Endothelial cell of umbilical vein (primary cell): ENCODE measurements at places on chromosomes 11 and 22.

- no peaks in the 10 kb centered on the region for H3K4me1 ChIP-seq
- H3K36me3 ChIP-seq, result no peaks in the 10 kb centered on the region
- H3K4me3 ChIP-seq, result no peak overlapping the region
Measured at GRCh38 chr22:49514211-49514610, 313.5 kb downstream of the BRD1 start.

- H3K27ac ChIP-seq, result no peak overlapping the region
- DNase-seq, result no peak
- H3K36me3 ChIP-seq, result no peaks in the 10 kb centered on the region
- no peak overlapping the region for H3K4me3 ChIP-seq
- no peaks in the 10 kb centered on the region for H3K27me3 ChIP-seq
Measured at GRCh38 chr22:45911601-45912271, 65.2 kb downstream of the WNT7B start.

- DNase-seq, result no peak
- H3K27me3 ChIP-seq, result no peaks in the 10 kb centered on the region
- H3K4me1 ChIP-seq, result peaks cover 21% of the 10 kb centered on the region
Measured at GRCh38 chr11:71454470-71455113, 1.6 kb downstream of the NADSYN1 start.

DNA sequence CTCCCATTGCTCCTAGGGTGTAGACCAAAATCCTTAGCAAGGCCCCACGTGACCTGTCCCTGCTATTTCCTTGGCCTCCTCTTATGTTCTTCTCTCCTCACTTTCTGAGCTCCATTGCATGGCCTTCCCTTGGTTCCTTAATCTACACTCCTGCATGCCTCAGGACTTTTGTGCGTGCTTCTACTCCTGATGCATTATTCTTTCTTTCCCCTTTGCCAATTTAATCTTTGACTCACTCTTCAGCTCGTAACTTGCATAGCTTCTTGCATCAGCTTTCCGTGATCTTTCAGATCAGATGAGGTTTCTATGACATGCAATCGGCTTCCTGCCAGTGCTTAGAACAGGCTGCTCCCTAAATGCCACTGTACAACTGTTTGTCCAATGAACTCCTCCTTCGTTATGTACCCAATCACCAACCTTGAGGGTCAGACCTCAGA is 261.6 kb upstream of the CADM1 start:
- no peak for DNase-seq
- no peak overlapping the region for H3K4me3 ChIP-seq
- no peaks in the 10 kb centered on the region for H3K27me3 ChIP-seq

GRCh38 chr11:122556605-122557004 is 98.9 kb upstream of the UBASH3B start:
- H3K27me3 ChIP-seq, result no peaks in the 10 kb centered on the region
- no peaks in the 10 kb centered on the region for H3K36me3 ChIP-seq
- H3K4me1 ChIP-seq, result no peaks in the 10 kb centered on the region

DNA sequence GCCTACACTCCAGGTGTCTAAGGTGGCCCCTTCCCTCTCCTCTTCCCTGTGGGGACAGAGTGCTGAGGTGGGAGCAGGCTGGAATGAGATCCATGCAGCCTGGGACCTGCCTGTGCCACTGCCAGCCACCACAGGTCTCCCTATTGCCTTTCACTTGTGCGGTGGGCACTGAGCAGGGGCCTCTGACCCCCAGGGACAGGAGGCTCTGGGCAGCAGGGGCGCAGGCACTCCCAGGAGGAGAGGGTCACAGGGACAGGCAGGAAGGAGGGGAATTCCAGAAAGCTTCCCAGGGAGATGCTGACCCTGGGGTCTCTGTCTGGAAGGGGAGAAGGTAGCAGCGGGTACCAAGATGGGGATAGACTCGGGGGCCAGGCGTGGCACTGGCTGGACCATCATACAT is 228.5 kb upstream of the B3GAT1 start:
- H3K36me3 ChIP-seq, result no peaks in the 10 kb centered on the region
- H3K4me3 ChIP-seq, result no peak overlapping the region
- H3K27me3 ChIP-seq, result no peaks in the 10 kb centered on the region
- no peak for DNase-seq
- no peak overlapping the region for H3K27ac ChIP-seq

- no peaks in the 10 kb centered on the region for H3K27me3 ChIP-seq
- H3K36me3 ChIP-seq, result peaks cover 6% of the 10 kb centered on the region
- H3K4me1 ChIP-seq, result peaks cover 16% of the 10 kb centered on the region
- no peak overlapping the region for H3K4me3 ChIP-seq
Measured at GRCh38 chr11:78251083-78251775, 62.5 kb downstream of the USP35 start.

- no peak for DNase-seq
- no peaks in the 10 kb centered on the region for H3K4me1 ChIP-seq
- no peaks in the 10 kb centered on the region for H3K27me3 ChIP-seq
- no peak overlapping the region for H3K4me3 ChIP-seq
Measured at GRCh38 chr11:115699733-115700132, 195.5 kb upstream of the CADM1 start.

DNA sequence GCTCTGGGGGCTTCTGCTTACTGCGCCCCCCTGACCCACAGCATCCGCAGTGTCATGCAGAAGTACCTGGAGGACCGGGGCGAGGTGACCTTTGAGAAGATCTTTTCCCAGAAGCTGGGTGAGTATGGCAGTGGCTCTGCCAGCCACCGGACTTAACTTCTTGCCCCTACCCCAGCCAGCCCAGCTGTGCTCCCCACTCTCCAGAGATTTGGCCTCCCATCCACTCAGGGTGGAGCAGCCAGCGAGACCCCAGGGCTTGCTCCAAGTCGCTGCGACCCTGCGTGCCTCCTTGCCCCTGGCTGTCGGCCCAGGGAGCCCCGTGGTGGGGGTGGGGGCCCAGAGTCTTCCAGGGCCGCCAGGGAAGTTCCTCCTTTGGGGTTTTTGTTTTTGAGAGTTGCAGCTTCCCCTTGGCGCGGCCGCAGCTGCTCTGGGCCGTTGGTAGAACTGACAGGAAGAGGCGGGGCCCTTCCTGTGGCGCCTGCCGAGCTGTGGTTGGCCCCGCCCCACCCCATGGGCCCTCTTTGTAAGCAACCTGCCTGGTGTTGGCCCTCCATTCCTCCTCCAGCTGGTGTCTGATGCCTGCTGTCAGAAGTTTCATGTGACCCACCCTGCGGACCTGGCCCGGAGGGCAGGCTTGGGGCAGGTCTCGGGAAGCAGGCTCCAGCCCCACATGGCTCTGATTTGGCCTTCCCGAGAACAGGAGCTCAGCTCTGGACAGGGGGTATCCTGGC is 11.1 kb downstream of the GRK2 start:
- peaks cover 17% of the 10 kb centered on the region for H3K4me1 ChIP-seq
- peak; percentile 88 for DNase-seq
- H3K4me3 ChIP-seq, result no peak overlapping the region
- H3K36me3 ChIP-seq, result peaks cover 35% of the 10 kb centered on the region
- H3K27me3 ChIP-seq, result no peaks in the 10 kb centered on the region

GRCh38 chr11:122706291-122707088 is 51.0 kb downstream of the UBASH3B start:
- no peaks in the 10 kb centered on the region for H3K27me3 ChIP-seq
- DNase-seq, result no peak
- H3K4me3 ChIP-seq, result no peak overlapping the region

DNA sequence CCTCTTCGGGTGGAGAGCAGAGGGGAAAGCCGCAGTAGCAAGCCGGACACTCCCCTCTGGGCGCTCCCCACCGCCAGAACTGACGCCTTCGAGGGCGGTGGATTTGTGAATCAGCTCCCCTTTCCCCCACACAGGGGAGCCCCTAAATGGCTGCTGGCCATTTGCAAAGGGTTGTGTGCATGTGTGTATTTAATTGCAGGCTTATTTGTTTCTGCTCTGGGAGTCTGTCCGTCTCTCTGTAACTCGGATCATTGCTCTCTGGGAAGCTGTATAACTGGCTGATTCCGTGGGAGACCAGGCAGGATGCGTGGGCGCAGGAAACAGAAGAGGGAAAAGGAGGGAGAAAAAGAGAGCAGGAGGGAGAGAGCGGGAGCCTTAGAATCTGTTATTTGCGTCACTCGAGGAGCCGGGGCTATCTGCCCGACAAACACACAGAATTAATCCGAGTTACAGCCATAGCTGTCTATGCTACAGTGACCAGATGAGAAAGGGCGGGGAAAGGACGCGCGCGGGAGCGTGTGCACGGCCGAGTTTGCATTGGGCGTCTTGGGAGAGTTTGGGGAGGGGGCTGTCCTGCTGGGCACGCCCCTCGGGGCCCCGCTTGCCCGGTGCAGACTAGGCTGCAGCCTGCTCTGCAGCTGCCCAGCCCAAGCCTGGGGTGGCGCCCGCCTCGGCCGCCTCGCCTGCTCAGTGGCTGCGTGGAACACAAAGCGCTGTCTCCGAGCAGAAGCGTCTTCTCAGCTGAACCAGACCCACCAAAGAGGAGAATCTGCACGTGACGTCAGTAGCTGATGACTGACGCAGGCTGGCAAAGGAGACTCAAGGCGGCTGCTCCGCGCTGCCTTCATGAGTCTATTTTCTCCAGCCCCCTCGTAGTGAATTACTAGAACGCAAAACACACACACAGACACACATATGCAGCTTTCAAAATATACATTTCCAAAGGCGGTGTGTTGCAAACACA is 105.3 kb upstream of the HSD17B12 start:
- H3K4me3 ChIP-seq, result no peak overlapping the region
- no peak overlapping the region for H3K27ac ChIP-seq
- DNase-seq, result peak; percentile 10
- H3K27me3 ChIP-seq, result peaks cover 78% of the 10 kb centered on the region
- peaks cover 5% of the 10 kb centered on the region for H3K4me1 ChIP-seq
- H3K36me3 ChIP-seq, result no peaks in the 10 kb centered on the region

- no peak overlapping the region for H3K27ac ChIP-seq
- no peaks in the 10 kb centered on the region for H3K27me3 ChIP-seq
- no peaks in the 10 kb centered on the region for H3K36me3 ChIP-seq
- H3K4me3 ChIP-seq, result no peak overlapping the region
- peak; percentile 28 for DNase-seq
- no peaks in the 10 kb centered on the region for H3K4me1 ChIP-seq
Measured at GRCh38 chr22:19109198-19110063, 12.8 kb downstream of the DGCR2 start.

- no peaks in the 10 kb centered on the region for H3K27me3 ChIP-seq
- no peak overlapping the region for H3K27ac ChIP-seq
- no peak for DNase-seq
- H3K4me3 ChIP-seq, result no peak overlapping the region
Measured at GRCh38 chr11:123178186-123178585, 16.9 kb downstream of the CLMP start.

DNA sequence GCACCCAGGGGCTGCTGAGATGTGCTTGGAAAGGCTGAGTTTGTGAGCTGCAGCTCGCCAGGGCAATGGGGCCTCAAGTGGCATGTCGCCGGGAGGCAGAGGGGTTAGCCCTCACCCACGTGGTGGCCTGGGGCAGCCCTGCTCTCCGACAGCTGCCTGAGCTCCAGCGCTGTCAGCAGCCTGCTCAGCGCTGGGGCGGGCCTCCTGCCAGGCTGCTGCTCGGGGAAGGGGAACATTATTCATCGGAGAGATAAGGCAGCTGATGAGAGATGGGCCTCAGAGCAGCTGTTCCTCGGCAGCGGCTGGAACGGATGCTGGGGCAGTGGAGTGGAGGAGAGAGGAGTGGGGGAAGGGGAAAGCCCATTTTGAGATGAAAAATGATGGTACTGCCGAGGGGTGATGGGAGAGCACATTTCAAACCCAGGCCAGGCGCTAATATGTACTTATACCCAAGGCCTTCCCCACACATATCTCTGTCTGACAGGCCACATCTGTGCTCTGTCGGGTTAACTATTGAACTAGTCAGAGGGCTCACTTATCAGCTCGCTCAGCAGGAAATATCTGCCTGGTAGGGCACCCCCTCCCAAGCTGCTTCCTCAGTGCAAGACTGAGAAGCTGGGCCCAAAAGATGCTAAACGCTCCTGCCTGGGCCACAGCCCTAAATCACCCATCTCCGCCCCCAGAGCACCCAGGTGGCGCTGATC is 79.5 kb downstream of the TIMP3 start:
- no peaks in the 10 kb centered on the region for H3K4me1 ChIP-seq
- no peaks in the 10 kb centered on the region for H3K36me3 ChIP-seq
- peak; percentile 4 for DNase-seq
- H3K27ac ChIP-seq, result no peak overlapping the region

DNA sequence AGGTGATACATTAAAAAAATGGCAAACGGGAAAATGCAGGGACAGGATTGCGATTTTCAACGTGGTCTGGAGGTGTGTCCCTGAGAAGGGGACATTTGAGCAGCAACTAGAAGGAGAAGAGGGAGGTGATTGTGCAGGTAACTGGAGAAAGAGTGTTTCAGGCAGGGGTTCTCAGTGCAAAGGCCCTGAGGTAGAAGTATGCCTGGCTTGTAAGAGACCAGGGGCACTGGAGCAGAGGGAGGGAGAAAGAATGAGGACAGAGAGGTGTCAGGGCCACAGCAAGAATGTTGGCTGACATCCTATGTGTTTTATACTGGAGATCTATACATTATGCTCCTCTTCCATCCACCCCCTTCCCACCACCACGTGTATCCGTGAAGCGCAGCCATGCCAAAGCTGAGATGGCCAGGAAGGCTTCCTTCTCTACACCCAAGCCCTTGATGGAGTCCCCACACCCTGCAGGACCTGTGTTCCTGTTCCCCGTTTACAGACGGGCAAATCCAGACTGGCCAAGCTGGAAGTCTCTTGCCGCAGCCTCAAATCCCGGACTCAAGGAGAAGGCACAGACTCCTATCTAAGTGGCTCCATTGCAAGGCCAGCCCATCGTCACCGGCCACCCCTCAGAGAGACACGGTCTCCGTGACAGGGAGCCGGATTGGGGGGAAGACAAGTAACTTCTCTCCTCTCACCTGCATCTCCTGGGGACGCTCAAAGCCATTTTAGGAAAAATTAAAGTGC is 416.1 kb downstream of the MN1 start:
- DNase-seq, result no peak
- no peak overlapping the region for H3K4me3 ChIP-seq
- H3K27ac ChIP-seq, result no peak overlapping the region
- peaks cover 2% of the 10 kb centered on the region for H3K27me3 ChIP-seq
- no peaks in the 10 kb centered on the region for H3K4me1 ChIP-seq

- no peak overlapping the region for H3K4me3 ChIP-seq
- H3K27me3 ChIP-seq, result peaks cover 17% of the 10 kb centered on the region
- DNase-seq, result no peak
- H3K4me1 ChIP-seq, result no peaks in the 10 kb centered on the region
Measured at GRCh38 chr11:62195945-62196344, 5.9 kb downstream of the SCGB1D1 start.

DNA sequence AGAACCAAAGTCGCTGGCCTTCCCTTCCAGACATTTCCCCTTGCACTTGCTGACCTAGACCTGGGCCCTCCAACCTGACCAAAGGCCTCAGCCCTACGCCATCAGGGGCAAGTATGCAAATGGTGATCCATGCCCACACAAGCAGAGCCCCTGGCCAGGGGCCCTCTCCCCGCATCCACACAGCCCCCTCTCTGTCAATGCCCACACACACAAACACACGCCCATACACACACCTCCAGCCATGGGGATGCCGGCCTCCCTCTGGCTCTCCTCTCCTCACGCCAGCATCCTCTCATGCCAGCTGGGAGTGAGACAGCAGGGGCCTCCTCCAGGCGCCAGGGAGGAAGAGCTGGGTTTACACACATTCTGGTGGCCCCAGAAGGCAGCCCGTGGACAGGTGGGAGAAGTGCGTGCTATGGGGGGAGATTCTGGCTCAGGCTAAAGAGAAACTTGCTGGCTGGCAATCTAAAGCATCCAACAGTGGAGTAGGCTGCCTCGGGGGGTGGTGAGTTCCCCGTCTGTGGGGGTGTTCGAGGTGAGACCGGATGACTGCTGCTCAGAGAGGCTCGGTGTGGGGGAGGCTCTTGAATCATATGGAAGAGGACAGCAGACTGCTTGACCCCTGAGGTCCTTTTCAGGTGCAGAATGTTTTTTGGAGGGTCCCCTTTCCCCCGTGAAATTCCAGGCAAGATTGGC is 4.8 kb downstream of the NRXN2 start:
- no peak overlapping the region for H3K4me3 ChIP-seq
- H3K36me3 ChIP-seq, result no peaks in the 10 kb centered on the region
- no peaks in the 10 kb centered on the region for H3K4me1 ChIP-seq
